ENCODE measurements at places on chromosomes 3 and 15. TPM values are rescaled to one million over a fixed set of nuclear protein-coding genes. Genes with fewer than 3 reads are reported as not detected.

UBE3A gene
- total RNA-seq: 78.7 TPM

CTXN2 gene
- total RNA-seq: not detected

TRMT10C gene
- 21.2 TPM for total RNA-seq

DNA sequence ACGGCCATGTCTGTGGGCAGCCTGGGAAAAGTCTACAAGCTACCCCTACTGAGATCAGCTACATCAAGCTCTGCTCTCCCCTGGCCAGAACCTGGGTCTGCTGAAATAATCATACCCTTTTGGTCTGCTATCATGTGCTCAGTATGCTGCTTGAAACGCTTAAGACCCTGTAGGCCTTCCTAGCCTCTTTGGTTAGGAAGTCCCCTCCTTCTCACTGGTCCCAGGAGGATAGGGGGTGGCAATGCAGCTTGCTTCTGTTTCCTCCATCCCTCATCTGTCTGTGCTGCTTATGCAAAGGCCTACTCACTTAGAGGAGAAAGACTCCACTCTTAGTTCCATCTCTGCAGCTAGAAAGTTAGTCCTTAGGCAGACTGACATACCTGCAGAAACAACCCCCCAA is 118.2 kb upstream of the RASGRP1 start:
- no peak for DNase-seq

DNA sequence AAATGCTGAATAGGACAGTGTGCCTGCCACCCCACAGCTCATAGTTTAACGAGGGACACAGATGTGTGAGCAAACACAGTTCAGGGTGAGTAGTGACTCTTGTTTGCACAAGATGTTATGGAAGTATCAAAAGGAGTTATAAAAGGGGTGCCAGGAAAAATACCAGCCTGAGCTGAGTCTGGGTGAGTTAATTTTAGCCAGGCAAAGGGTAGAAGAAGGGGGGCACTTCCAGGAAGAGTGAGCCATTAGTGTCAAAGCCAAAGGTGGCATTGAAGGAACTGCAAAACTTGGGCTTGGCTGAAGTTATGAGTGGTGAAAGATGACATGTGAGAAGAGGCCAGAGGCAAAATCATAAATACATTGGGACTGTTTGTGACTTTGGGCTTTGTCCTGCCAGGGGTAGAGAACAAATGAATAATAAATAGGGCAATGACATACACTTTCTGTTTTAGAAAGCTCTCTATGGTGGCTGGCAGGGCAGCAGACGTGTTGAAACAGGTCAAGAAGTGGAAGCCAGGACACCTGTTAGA is 1.9 kb upstream of the SPPL2A start:
- DNase-seq: no peak

DNA sequence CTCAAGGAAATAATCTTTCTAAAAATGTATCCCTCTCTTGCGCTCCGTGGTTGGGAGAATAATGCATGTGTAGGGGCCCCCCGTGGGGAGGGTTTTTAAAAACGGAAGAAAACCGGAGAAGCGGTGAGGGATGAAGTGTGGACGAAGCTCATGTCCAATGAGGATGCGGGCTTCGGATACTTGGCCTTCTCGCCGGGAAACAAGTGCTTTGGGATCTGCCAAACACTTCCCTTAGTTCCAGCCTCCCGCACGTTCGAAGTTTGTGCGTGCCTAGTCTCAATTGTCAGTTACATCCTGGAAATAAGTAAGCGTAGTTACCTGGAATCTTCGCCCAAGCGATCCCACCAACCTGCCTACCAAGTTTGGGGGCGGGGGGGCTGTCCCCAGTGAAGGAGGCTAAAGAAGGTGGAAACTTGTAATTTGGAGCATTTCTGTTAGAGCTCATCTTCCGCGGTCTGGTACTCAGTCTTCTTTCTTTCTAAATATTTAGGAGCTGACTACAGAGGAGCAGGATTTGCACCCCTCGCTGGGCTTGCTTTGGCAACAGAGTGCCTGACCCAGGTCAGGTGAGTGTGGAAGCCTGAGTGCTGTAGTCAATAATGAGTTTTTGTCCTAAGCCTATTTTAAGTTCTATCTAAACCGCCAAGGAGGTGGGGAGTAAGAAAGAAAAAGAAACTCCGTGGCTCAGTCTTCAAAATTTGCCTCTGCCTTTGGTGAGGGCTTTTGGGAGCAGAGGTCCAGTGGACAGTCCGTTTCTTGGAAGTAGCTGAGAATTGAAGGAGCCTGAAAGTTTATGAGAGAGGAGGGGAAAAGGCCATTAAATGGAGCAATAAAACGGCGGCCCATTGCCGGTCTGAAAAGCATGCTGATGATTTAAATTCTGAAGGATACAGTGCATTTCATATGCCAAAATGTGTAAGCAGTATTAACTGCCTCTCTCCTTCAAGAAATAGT is 1.1 kb downstream of the ITPR1 start:
- DNase-seq: no peak
